ENCODE measurements at places on chromosomes 7 and 10.

DNA sequence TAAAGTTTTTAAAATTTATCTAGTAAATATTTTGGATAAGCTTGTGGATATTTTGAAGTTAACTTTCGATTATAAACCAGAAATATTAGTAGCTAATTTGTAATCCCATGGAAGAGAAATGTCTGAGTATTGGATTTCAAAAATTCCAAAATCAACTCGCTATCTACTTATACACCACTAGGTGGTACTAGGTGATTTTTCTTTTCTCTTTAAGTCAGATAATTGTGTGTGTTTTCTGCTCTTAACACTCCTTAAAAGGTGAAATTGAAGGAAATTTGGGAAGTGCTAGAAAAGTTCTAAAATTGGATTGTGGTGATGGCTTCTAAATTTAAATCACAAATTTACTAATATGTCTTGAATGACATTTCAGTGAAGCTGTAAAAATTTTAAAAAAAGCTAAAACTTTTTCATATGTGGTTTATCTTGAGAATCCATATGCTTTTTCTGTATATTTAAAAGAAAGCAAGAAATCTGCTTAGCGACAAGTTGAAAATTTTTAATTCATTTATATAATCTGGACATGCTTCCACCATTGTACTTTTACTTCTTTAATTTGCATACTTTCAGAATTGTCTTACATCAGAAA is 90.2 kb downstream of the IPMK start:
- no peak for DNase-seq

GRCh38 chr10:100238429-100238828 is 9.0 kb upstream of the CHUK start:
- DNase-seq, result no peak

DNA sequence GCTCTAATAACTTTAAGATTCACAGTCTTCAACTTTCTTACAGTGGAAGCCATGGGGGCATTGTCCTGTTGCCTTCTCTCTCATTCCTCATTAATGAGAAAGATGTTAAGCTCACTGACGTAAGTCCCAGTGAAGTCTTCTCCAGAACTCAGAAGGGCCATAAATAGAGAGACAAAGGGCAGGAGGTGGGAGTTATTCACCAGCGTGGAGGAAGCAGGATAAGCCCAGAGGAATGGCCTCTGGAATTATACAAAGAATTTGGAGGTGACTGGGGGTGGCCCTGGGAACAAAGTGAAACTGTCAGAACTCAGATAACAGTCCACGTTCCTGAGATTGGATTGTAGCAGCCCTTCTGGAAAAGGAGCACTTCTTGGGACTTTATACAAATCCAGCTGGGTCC is 52.4 kb downstream of the SORBS1 start:
- no peak for DNase-seq

DNA sequence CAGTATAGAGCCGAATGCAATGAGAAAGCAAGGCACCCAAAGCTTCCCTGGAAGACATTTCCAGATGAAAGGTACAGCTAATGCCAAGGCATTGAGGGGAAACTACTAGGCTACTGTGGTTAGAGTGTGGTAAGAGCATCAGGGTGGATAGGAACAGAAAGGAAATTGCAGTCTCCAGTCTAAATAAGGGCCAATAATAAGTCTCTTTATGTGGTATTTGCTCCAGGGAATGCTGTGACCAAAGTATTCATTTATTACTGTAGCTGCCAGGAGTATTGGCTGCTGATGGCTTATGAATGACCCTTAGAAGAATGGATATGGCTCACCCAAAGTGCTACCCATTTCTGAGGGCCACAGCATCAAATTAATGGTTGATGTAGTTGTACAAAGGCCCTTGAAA is 30.1 kb upstream of the POT1 start:
- DNase-seq, result no peak

- DNase-seq, result no peak
Measured at GRCh38 chr7:116273918-116274301, 63.6 kb downstream of the TES start.

- no peak for DNase-seq
Measured at GRCh38 chr7:150442811-150443210, 7.6 kb upstream of the GIMAP8 start.

GRCh38 chr7:148185041-148185440 is 405.5 kb upstream of the C7orf33 start:
- DNase-seq, result no peak

- DNase-seq, result no peak
Measured at GRCh38 chr10:22343731-22344130, 1.6 kb upstream of the SPAG6 start.

DNA sequence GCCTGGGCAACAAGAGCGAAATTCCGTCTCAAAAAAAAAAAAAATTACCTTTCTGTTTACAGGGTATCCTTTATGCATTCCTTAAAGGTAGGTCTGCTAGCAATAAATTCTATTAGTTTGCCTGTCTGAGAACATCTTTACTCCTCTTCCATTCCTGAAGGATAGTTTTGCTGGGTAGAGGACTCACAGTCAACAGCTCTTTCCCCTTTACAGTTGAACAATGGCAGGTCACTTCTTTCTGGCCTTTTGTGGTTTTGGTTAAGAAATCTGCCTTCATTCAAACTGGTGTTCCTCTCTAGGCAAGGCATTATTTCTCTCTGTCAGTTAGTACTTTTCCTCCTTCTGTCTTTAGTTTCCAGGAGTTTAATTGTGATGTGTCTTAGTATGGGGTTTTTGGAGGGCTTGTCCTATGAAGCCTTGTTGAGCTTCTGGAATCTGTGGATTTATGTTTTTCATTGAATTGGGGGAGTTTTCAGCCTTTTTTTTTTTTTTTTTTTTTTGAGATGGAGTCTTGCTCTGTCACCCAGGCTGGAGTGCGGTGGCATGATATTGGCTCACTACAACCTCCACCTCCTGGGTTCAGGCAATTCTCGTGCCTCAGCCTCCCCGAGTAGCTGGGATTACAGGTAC is 4.8 kb upstream of the DNAAF5 start:
- no peak for DNase-seq

DNA sequence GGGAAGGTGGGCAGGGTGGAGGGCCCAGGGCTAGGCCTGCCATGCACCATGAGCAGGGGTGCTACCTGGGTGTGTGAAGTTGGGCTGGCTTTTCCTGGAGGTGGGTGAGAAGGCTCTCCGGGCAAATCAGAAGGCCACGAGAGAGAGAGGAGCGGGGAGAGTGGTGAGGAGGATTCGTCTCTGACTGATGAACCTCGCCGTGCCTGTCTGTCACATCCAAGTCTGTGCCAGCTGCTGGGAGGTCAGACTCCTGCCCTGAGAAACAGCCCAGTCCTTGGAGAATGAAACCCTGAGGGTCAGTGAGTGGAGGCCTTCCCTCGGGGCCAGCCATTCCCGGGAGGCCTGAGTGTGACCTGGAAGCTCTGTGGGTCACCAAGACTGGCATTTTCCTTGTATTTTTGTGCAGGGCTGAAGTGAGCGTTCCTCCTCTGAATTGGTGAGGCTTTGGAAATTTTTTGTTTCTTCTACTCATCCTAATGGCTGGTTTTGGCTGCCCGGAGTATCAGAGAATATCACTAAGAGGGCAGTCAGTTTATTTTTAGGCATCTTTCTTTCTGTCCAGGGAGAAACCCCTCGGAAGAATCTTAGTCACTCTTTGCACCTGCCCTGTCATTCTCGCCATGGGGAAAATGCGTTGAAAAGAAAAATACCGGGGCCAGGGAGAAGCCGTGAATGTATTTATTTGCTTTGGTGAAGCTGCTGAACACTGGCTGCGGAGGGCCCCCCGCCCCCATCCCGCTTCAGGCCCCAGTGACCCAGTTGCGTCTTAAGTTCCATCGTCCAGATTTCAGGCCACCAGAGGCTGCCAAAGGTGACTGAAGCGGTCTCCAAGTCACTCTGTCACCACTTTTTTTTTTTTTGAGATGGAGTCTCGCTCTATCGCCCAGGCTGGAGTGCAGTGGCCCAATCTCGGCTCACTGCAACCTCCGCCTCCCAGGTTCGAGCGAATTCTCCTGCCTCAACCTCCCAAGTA is 6.5 kb upstream of the AP5Z1 start:
- no peak for DNase-seq

GRCh38 chr7:147276783-147277370 is 1160.3 kb downstream of the CNTNAP2 start:
- no peak for DNase-seq

GRCh38 chr7:70455925-70456324 is 676.0 kb upstream of the GALNT17 start:
- DNase-seq, result no peak

- DNase-seq, result no peak
Measured at GRCh38 chr10:120643351-120643750, 186.3 kb downstream of the PLPP4 start.

All from C1 segment of cervical spinal cord (tissue), 14 donors.